ENCODE measurements at places on chromosomes 1 and 21. TPM values are rescaled to one million over a fixed set of nuclear protein-coding genes. Genes with fewer than 3 reads are reported as not detected.

LCE1A gene
- not detected for total RNA-seq

NPHS2 gene
- total RNA-seq: not detected

SERPINC1 gene
- not detected for total RNA-seq

CXADR gene
- 0.11 TPM for total RNA-seq

OXCT2 gene
- not detected for total RNA-seq

KIF14 gene
- total RNA-seq: 2.6 TPM

RNU1-2 gene
- 2,859 TPM for total RNA-seq

WNT4 gene
- total RNA-seq: 0.19 TPM

EPHA8 gene
- 0.51 TPM for total RNA-seq

SLC44A5 gene
- 0.21 TPM for total RNA-seq

SIKE1 gene
- total RNA-seq: 57.2 TPM

NRAS gene
- total RNA-seq: 35.9 TPM

ANKRD45 gene
- 0.24 TPM for total RNA-seq

FMO3 gene
- total RNA-seq: 1.6 TPM

TACSTD2 gene
- not detected for total RNA-seq

CR1L gene
- not detected for total RNA-seq

SPRR4 gene
- not detected for total RNA-seq

MYBPH gene
- total RNA-seq: not detected

RAVER2 gene
- total RNA-seq: 7.3 TPM

AXDND1 gene
- 0.39 TPM for total RNA-seq

LCE3D gene
- total RNA-seq: not detected

HSD3B1 gene
- total RNA-seq: not detected

TAS1R1 gene
- not detected for total RNA-seq

RHOU gene
- 2.3 TPM for total RNA-seq

BTBD8 gene
- 1.9 TPM for total RNA-seq

SLC25A34 gene
- 1.3 TPM for total RNA-seq

GJC2 gene
- total RNA-seq: 1.6 TPM

SYTL1 gene
- total RNA-seq: 0.46 TPM

AMY1A gene
- not detected for total RNA-seq

LHX8 gene
- total RNA-seq: not detected

KCNA3 gene
- total RNA-seq: not detected

PROX1 gene
- total RNA-seq: 0.32 TPM

KRTAP13-2 gene
- not detected for total RNA-seq

NUDT4B gene
- total RNA-seq: 0.68 TPM

SLC30A10 gene
- not detected for total RNA-seq

ATP1A4 gene
- not detected for total RNA-seq

CPLANE2 gene
- total RNA-seq: 11.8 TPM
